ENCODE measurements at places on chromosomes 4 and X. TPM values are rescaled to one million over a fixed set of nuclear protein-coding genes. Genes with fewer than 3 reads are reported as not detected.

HSFX4 gene
- not detected for total RNA-seq

CCNG2 gene
- 14.2 TPM for total RNA-seq

VSIG4 gene
- total RNA-seq = not detected

XPNPEP2 gene
- not detected for total RNA-seq

ETDA gene
- not detected for total RNA-seq

AFF2 gene
- 5.9 TPM for total RNA-seq

ATP2B3 gene
- 0.54 TPM for total RNA-seq

PDZD11 gene
- total RNA-seq = 30.2 TPM

XG gene
- 0.97 TPM for total RNA-seq

Measured in GM23338 (cell line).